ENCODE measurements at places on chromosomes 6 and 20.
A peak's percentile ranks its signal among the peaks of the same experiment; 100 is the strongest.

DNA sequence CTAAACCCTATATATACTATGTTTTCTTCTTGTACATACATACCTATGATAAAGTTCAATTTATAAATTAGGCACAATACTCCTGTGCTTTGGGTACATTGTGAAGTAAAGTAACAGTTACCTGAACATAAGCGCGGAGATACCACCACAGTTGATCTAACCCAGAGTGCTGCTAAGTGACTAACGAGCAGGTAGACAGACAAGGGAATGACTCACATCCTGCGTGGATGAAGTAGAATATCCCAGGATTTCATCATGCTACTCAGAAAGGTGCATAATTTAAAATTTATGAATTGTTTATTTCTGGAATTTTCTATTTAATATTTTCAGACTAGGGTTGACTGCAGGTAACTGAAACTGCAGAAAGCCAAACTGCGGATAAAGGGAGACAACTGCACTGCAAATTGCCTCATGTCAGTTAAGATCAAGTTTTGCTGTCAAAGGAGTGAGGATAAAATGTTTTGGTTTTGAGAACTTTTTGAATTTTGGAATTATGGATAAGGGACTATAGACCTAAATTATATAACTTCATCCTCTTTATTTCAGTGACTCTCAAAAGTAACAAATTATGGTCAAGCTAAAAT, 14.4 kb downstream of the MKKS start:
- ATAC-seq: peak; percentile 86

DNA sequence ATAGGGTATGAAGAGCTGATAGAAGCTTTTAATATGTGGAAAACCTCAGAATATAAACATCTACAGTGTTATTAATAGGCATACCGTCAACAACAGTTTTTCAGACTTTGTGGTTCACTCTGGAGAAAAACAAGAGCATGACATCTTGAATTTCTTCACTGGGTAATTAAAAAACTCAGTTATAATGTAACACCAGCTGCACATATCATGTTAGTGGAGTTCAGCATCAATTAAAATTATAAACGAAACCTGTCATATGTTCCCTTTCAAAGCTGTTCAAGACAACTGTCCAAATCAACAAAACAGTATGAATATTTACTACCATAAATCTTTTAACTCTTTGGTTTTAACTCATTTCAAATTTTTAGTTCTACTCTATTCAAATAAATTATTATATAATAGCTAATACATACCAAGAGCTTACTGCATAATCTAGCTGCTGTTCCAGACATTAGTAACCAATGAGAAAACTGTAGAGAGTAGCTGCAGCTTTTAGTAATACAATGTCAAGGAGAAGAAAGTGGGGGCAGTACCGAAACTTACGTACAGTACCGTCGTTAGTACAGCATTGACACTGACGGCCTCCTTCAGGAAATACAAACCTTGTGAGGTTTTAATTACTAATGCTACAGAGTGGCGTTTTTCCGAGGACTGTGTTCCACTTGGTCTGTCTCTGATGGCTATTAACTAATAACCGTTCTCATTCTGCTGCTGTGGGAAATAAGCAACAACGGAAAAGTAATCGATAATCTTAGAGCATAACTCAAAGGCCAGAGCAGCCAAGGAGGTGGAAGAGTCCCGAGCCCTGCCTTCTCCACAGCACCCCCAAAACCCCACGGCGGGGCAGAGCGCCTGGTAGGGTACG, 532 bp upstream of the PM20D2 start:
- peak; percentile 52 for ATAC-seq

- ATAC-seq: no peak
Observed at GRCh38 chr6:153976921-153977693, 61.9 kb upstream of the OPRM1 start.

GRCh38 chr6:150346346-150346745, 22.5 kb upstream of the IYD start:
- peak; percentile 75 for ATAC-seq

DNA sequence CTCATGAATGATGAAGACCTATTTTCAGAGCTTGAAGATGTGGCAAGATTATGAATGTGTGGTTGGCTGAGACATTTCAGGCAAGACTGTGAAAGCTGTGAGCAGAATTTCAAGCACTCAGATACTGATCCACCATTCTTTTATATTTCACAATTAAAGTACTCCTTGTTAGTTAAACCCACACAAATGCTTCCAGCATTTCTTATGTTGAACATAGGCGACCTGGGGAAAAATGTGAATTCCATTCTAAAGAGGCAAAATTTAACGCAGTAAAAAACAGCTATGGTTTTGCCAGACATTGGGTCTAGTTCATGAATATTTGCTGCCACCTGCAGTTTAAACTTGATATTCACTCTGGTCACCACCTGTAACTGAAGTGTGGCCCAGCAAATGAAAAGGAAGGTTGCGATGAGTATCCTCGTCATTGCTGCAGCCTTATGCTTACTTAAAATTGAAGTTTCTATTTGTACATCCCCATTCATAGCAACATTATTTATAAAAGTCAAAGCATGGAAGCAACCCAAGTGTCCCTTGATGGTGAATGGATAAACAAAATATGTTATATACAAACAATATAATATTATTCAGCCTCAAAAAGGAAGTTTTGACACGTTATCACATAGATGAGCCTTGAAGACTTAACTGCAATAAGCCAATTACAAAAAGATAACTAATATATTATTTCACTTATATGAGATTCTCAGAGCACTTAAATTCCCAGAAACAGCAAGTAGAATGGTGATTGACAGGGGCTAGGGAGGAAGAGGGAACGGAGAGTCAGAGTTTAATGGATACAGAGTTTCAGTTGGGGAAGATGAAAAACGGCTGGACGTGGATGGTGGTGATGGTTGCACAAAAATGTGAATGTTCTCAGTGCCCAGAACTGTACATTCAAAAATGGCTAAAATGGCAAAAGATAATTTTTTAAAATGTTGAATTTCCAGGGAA, 32.4 kb upstream of the FAM184A start:
- ATAC-seq: peak; percentile 70

GRCh38 chr6:4522453-4522852, 253.8 kb upstream of the CDYL start:
- no peak for ATAC-seq

DNA sequence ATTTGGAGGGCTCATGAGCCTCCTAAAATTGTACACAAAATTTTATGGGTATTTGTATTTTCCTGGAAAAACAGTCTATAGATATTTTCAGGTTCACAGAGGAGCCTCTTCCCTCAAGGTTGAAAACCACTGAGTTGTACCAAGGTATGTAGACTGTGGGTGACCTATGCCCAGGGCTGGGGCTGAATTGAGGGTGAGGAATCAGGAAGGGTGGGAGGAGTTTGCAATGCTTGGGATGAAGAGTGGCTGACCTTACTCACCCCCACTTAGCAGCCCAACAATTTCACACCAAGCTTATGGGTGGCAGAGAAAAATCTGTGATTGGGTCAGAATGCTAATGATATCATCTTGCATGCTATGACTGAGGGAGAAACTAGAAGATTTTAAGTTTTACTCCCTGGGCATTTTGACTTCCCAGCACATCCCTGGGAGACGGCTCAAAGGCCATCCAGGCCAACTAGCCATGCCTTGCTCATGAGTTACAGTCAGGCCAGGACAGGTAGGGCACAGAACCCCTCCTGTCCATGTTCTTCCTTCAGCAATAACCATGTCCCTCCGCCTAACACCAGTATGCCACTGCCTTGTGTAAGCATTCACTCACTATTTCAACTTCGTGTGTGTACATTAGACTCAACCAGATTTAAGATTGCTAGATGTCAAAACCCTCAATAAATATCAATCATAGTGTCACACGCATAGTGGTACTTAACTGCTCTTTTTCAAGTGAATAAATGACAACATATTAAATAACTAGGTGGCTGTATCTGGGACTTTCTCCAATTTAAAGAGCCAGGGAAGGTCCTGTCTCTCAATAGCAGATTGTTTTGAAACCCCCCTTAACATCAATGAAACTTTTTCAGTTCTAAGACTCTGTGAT, 16.6 kb downstream of the ADTRP start:
- no peak for ATAC-seq

GRCh38 chr6:2695454-2696095, 55.1 kb downstream of the MYLK4 start:
- ATAC-seq: no peak

GRCh38 chr6:132713352-132714134, at the start of gene VNN1:
Gene VNN1, minus strand, starts transcription at chr6:132714055. Its CDS starts 20 bp downstream, at chr6:132714035.
- ATAC-seq: peak; percentile 20

- ATAC-seq: no peak
Observed at GRCh38 chr6:111824608-111825337, 48.5 kb downstream of the FYN start.

DNA sequence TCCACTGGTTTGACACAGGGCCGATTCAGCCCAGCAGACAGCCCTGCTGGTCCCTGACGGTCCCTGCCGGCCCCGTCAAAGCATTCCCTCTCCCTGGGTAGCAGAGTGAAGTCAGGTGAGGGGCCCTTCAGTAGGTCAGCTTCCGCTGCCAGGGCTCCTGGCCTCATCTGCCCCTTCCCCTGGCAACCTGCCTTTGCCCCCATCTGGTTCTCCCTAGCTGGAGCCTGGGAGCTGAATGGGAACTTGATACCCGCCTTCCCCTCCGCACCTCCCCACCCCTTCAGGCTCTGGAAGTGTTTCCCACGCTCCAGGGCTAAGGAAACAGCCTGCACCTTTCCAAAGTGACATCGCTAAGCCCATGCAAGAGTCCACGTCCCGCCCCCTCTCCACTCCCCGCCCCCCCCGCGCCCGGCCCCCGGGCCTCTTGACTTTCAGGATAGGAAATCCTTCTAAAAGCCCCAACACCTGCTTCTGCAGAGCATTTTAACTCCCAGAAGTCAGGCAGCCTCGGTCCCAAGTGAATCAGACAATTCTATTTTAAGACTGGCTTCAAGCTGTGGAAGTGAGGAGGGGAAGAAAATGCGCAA, 53.3 kb downstream of the ISM1 start:
- no peak for ATAC-seq

DNA sequence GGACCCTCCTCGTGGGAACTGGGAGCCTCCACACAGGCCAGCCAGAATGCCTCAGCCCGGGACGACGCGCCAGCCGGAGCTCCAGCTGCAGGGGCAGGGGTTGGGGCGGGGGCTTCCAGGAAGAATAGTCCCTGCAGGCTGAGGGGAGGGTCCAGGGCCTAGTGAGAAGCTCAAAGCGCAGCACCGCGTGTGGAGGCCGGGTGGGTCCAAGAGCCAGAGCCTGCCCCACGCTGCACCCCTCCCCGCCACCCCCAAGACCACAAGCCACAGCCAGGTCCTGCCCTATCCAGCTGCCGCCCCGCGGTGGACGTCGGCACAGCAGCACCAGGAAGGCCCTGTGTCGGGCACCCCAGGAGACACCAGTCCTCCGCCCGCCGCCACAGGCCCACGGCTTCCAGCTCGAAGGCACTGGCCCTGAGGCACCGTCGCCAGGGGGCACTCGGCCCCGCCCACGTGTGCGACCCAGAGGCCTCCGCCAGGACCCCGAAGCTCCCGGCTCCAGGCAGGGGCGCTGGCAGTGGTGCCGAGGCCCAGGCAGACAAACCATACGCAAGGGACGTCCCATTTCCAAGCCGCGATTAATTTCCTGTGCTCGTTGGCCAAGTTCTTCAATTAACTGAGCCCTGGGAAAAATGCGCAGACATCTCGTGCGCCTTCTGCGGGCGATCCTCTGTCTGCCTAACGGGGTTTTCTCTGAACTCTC, 19.5 kb downstream of the KCNQ2 start:
- no peak for ATAC-seq

GRCh38 chr6:163579880-163580295, 165.4 kb downstream of the QKI start:
- ATAC-seq: peak; percentile 55

- no peak for ATAC-seq
Observed at GRCh38 chr20:4299773-4300172, 284.4 kb upstream of the RNF24 start.

- ATAC-seq: no peak
Observed at GRCh38 chr6:136033416-136033815, 181.9 kb downstream of the PDE7B start.

DNA sequence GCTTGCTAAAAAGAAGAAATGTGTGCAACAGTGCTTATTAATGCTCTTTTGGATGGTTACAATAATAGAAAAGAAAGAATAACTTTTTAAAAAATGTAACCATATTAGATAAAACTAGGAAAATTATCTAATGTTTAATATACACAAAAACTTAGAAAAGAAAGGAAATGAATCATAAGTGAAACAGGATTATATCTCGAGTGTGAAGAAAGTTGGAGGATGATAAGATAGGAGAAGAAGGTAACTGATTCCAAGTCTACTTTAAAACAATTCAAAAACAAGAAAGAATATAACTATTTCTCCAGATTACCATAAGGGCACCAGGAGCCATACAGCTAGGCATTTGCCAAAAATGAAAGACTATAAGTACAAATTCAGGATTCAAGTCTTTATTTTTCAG, 73.0 kb downstream of the PHIP start:
- ATAC-seq: no peak
